ENCODE measurements at places on chromosomes 12 and 14.

DNA sequence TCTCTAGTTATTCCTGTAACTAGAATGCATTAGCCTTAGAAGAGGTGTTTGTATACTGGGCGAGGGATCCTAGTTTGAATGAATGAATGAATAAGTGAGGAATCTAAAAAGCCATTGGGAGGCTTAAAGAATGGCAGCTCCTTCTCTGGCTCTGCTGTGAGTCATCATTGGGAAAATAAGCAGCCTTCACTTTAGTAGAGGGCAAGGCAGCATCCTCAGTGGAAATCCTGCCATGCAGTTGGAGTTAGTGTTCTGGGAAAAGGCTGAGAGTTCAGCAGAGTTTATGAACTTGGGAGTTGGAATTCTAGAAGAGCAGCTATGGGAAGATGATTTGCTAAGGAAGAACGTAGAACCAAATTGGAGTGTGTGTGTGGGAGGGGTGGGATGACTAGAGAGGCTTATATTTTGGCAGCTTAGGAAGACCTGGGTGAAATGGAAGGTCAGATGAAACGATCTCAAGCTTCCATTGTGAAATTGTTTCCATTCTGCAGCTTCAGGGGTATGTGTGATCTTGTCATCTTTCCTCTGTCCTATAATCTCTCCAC, 120.8 kb downstream of the PTCSC3 start:
- no peak for DNase-seq

DNA sequence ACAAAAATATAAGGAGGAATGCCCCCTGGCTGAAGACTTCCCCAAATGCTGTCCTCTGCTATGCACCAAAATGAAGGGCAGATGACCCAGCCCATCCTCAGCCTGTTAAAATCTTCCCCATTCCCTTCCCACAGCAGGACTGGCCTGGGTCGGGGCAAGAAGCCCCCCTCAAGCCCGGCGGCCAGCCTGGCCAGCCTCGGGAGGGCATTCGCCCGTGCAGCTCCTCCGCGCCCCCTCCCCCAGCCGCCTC, 413 bp downstream of the RARG start:
- DNase-seq = no peak

- no peak for DNase-seq
Observed at GRCh38 chr12:114592946-114593345, 91.0 kb downstream of the TBX3 start.

DNA sequence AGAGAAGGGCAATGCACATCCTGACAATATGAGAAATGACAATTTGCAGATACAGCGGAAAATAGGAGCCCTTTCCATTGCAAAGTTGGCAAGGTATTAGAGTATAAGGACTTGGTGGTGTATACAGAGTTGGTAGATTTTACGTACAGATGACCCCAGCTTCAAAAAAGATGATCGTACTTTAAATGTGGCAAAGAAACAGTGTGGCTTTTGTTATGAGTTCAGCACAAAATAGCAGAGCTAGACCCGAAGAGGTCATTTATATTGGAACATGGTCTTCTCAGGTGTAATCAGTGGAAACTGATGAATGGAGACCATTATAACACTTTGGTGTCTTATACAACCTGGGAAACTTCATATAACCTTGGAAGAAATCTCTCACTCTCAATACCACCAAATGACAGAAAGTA, 2.3 kb downstream of the CLEC2B start:
- no peak for DNase-seq
